ENCODE measurements at places on chromosomes 1 and 21.

GRCh38 chr1:81834268-81834667 lies 33.5 kb downstream of the ADGRL2 start:
- no peak for DNase-seq

DNA sequence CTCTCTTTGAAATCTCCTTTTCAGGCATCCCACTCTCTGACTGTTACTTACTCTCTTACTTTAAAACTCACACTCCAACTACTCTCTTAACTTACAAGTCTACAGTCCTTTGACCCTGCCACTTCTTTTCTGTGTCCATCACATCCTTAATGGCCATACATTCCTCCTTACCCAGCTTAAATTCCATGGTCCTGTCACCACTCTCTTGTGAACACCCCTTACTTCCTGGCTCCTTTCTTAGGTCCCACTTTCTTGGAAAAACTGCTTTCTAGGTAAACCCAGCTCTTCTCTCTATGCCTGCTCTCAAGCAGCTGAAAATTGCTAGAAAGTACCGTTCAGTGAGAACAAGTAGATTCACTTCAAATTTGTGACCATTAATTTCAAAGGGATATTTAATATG lies 109.1 kb downstream of the OLFML2B start:
- DNase-seq = no peak

GRCh38 chr1:61387829-61388228 lies 305.5 kb downstream of the NFIA start:
- no peak for DNase-seq

DNA sequence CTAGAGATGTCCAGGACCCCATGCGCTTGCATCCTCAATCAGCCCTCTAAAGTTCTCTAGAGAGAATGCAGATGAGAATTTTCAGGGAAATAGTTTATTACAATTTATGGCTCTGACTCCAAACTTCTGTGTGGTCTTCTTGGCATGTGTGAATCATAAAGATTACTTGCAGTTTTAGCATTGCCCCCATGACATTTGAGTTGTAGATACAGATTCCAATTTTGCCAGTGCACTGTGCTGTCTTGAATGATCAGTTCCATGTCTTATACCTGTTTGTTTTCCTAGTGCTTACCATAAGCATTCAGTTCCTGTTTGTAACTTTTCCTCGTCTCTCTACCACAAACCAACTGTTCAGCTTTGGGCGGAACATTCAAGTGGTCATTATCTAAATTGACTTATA lies 4.8 kb downstream of the KRTAP21-3 start:
- DNase-seq = no peak

DNA sequence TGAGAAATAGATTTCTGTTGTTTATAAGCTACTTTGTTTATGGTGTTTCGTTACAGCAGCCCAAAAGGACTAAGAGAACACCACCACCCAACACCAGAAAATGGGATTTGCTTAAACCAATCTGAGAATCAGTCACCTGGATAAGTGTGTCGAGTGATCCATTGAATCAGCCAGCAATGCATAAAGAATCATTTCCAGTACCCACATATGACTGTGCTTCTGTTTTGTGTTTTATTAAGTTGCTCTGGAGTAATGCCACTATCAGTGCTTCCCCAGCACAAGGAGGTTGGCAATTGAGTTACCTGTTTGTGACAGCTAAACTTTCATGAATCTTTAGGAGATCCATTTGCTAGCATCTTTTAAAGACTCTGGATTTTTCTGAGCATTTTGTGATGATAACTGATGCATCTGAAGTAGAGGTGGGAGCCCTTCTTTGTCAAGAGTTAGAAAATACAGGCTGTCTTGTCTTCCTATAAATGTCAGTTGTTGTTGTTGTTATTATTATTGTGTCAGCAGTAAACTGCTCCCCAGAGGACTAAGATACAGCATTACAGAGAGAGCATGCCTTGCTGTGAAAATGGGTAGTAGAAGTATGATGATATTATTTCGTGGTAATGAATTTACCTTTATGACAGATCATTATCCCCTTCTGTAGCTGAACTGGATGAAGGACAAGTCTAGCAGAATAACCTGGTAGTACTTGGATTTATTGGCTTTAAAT lies 225.2 kb downstream of the NFIA start:
- DNase-seq = no peak

- no peak for DNase-seq
Observed at GRCh38 chr1:65942476-65942875, 149.8 kb downstream of the PDE4B start.

DNA sequence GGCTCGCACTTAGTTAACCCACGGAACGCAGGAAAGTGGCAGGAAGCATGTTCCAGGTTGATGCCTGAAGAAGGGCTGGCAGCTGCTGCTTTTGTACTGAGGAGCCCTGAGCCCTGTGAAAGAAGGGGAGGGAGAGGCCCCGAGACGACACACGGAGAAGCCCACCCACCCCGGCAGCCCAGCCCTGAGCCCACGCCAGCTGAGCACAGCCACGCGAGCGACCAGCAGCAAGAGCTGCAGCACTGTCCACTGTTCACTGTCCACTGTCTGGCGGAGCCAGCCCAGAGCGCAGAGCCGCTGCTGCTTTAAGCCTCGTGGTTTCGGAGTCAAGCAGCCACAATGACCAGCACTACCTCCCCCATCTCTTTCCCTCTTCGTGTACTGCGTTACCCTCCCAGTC lies 5.3 kb downstream of the LRRC47 start:
- no peak for DNase-seq

DNA sequence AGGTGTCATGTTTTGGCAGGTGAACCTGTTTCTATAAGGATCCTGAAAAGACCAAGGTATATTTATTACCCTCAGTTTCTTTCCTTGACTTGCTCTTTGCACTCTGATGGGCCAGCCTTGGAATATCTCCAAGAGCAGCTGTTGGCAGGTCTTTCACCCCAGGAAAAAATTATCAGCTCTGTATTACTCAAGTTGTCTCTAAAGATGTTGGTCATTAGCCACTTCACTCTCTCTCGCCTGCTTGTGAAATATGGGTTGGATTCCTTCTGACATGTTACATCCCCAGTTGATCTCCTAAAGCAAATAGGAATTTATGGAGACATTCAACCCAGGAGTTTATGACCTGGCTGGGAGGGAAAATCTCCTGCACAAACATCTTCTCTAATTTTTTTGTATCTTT lies 85.9 kb downstream of the KCNJ15 start:
- no peak for DNase-seq

DNA sequence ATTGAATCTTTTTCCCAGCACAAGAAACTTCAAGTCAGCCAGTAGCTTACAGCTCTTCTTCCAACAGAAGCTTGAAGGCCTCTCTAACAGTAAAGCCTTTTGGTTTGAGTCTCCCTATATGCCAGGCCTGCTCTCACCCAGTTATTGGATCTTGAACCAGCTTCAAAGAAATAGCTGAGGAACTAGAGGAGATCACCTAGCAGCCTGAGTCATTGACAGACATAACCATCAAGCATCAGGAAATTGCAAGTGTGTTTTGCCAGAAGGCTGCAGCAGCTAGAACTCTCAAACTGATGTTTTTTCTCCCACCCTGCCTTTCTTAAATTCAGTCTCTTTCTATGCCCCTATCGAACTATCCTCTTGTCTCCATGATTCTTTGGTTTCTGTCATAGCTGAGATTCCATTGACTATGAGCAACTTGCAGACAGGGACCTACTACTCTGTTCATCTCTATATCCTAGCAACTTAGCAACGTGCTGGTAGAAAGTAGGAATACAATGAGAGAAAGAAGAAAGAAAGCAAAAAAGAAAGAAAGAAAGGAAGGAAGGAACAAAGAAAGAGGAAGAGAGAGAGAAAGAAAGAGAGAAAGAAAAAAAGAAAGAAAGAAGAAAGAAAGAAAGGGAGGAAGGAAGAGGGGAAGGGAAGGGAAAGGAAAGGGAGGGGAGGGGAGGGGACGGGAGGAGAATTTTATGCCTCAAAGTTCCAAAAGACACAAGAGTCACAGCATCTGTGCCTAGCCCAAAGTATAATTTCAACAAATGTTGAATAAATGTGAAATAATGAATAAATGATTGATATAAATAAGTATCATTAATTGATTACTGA lies 60.0 kb upstream of the FGGY start:
- no peak for DNase-seq

GRCh38 chr1:23958810-23959460 lies 693 bp upstream of the PNRC2 start:
- DNase-seq = peak; percentile 81

DNA sequence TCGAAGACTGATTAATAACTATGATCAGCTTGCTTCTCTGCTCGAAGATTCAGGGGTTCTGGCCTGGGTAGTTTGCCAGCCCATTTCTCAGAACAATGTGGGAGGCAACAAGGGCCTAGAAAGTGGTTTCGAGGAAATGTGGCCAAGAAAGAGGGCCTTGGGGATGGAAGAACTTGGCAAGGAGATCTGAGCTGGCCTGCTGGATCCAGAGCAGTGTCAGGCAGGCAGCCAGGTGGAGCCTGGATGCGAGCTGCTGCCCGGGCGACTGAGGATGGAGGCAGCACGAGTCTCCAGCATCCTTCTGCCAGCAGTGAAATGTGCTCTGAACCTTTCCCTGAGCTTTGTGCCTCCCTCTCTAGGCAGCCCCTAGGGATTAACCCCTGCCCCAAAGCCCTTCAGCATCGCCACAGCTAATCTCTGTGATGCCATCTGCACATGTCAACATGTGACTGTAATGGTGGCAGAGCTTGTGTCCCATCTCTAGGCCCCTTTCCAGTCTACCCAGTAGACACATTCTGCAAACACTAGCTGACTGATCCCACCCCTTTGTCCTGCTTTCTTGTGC lies 61.0 kb upstream of the NEK2 start:
- no peak for DNase-seq

GRCh38 chr1:35886577-35887431 lies 3.8 kb downstream of the AGO1 start:
- no peak for DNase-seq
